ENCODE measurements at places on chromosomes 16 and 17.

DNA sequence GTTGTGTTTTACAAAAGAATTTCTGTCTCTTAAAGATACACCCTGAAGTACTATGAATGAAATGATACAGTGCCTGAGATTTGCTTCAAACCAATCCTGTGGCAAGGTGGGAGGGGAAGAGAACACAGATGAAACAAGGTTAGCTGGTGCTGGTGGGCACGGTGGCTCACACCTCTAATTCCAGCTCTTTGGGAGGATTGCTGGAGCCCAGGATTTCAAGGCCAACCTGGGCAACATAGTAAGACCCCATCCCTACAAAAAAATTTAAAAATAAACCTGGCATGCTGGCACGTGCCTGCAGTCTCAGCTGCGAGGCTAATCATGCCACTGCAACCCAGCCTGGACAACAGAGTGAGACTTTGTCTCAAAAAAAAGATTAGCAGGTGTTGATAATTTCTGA lies 67.3 kb upstream of the FA2H start:
- DNase-seq, result no peak

- DNase-seq, result no peak
Measured at GRCh38 chr17:51486091-51486490, 225.7 kb downstream of the UTP18 start.

GRCh38 chr17:65403626-65404025 lies 157.8 kb downstream of the AXIN2 start:
- DNase-seq, result no peak

- no peak for DNase-seq
Measured at GRCh38 chr17:69356625-69357024, 29.7 kb upstream of the ABCA5 start.

DNA sequence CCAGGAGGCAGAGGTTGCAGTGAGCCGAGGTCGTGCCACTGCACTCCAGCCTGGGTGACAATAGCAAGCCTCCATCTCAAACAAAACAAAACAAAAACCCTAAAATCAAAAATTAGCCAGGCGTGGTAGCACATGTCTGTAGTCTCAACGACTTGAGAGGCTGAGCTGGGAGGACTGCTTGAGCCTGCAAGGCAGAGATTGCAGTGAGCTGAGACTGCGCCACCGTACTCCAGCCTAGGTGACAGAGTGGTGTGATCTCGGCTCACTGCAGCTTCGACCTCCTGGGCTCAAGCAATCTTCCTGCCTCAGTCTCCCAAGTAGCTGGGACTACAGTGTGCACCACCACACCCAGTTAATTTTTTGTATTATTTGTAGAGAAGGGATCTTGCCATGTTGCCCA lies 87.6 kb downstream of the MYH11 start:
- no peak for DNase-seq

All from right kidney (tissue), 9 donors.